ENCODE measurements at places on chromosomes 11 and 22. TPM values are rescaled to one million over a fixed set of nuclear protein-coding genes. Genes with fewer than 3 reads are reported as not detected.

DNA sequence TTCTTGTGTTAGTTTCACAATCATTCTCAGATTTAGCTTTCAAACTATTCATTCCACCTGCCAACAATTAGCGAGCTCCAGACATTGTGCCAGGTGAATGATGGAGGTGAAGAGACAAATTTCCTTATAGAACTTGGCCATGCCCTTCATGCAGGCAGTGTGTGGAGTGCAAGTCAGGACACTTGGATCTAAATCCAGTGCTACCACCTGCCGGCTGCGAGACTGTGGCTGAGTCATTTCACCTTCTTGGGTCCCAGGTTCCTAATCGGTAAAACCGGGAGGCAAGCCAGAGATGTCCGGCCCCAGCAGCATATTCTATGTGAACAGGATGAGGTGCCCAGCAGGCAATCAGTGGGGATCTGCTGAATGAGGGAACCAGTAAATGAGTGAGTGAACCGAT, 18.6 kb upstream of the EHF start:
- H3K27ac ChIP-seq, result no peak overlapping the region
- no peak overlapping the region for H3K4me3 ChIP-seq
- H3K4me1 ChIP-seq, result peaks cover 19% of the 10 kb centered on the region
- no peak for DNase-seq
- no peaks in the 10 kb centered on the region for H3K36me3 ChIP-seq

DNA sequence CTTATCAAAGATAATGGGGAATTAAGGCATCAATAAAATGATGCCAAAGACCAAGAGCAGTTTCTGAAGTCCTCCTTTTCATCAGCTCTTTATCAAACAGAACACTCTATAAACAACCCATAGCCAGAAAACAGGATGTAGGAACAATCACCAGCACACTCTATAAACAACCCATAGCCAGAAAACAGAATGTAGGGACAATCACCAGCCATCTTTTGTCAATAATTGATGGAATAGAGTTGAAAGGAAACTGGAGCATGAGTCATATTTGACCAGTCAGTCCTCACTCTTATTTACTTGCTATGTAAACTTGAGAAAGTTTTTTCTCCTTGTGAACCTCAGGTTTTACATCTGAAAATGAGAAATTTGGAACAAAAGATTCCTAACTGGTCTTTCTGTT, 10.0 kb downstream of the MS4A2 start:
- H3K27me3 ChIP-seq, result peaks cover 2% of the 10 kb centered on the region
- no peaks in the 10 kb centered on the region for H3K4me1 ChIP-seq
- no peaks in the 10 kb centered on the region for H3K36me3 ChIP-seq
- no peak overlapping the region for H3K4me3 ChIP-seq

DNA sequence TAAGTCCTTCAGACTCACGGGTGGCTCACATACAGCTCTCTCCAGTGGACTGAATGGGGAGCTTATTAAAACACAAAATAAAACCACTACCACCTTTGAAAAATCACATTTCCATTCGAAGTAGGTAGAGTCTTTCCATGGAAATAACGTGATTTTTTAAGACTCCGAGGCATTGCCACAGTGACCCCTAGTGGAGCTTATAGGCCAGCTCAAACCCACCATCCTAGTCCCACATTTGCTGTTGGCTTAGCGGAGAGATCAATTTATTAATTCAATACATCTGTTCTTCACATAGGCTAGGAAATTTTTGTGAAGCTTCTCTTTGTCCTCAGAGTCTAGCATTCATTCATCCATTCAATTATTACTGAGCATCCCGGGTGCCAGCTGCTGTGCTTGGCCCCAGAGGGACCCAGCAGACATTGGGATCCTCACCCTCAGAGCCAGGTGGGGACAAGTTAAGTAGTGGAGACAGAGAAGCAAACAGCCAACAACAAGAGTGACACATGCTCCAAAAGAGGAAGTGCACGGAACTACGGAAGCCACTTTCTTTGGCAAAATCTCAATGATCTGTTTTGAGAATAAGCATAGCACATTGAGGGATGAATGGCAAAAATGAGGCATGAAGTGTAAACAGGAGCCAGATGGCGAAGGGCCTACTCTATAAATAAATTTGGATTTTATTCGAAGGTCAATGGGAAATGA, 10.2 kb upstream of the P4HA3 start:
- peaks cover 11% of the 10 kb centered on the region for H3K27me3 ChIP-seq
- no peak overlapping the region for H3K27ac ChIP-seq
- H3K36me3 ChIP-seq, result peaks cover 6% of the 10 kb centered on the region
- no peaks in the 10 kb centered on the region for H3K4me1 ChIP-seq

DNA sequence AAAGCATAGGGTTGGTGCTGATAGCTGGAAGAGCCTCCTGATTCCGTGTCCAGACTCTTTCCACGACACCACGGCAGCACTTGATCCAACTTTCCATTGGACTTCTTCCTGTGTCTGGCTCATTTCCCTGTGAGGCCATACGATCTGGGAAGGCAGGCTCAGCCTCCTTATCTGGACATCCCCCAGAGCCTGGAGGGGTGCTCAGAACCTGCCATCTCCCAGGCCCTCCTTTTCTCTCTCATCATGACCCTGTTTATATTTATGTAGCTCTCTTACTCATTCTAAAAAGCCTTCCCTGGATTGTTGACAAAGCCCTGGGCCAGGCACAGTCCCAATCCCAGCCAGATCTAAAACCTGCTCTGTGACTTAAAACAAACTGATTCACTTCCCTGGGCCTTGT, 7.8 kb upstream of the BCL9L start:
- H3K27ac ChIP-seq, result peak overlapping the region; percentile 40

DNA sequence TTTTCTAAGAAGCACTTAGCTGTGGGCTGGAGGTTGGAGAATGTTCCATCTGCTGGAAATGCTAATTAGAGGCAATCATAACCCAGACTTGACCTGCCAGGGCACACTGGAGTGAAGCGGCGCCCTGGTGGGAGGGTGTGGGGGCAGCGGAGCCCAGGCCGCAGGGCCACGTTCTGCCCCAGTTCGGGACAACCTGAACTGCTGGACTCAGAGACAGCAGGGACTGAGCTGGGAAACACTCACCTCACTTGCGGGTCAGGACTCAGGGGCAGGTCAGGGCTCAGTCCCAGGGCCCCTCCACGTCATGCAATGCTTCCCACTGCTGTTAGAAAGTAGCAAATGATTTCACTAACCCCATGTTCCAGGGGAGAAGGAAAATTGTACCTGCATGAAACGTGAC, 316.4 kb downstream of the NTM start:
- H3K27me3 ChIP-seq, result no peaks in the 10 kb centered on the region
- no peaks in the 10 kb centered on the region for H3K4me1 ChIP-seq
- H3K27ac ChIP-seq, result no peak overlapping the region
- no peaks in the 10 kb centered on the region for H3K36me3 ChIP-seq
- DNase-seq, result no peak
- no peak overlapping the region for H3K4me3 ChIP-seq

GRCh38 chr11:14029971-14030920, 67.7 kb downstream of the SPON1 start:
- H3K36me3 ChIP-seq, result no peaks in the 10 kb centered on the region
- peaks cover 1% of the 10 kb centered on the region for H3K27me3 ChIP-seq
- H3K4me1 ChIP-seq, result no peaks in the 10 kb centered on the region
- no peak for DNase-seq
- H3K4me3 ChIP-seq, result no peak overlapping the region

CFAP300 gene
- polyA plus RNA-seq, result not detected

Measured in immature natural killer cell (primary cell).